ENCODE measurements at places on chromosomes 4 and X.

DNA sequence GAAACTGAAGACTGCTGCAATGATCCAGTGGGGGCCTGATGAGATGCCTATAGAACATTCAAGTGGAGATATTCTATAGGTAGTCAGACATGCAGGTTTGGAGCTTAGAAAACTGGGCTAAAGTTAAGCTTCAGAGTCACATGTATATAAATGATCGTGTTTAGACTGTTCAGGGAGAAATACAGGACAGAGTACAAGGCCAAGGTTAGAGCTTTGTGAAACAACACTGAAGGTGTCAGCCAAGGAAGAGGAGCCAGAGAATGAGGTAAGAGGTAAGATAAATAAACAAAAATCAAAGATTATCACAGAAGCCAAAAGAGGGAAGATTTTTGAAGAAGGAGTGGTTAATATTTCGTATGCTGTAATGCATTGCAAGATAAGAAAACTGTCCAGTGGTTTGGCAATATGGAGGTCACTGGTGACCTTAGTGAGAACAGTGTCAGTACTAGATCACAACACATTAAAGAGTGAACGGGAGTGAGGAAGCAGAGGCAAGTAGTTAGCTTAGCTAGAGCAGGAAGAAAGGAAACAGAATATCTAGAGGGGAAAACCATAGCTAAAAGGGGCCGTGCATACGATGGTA lies 58.0 kb upstream of the KLHL13 start:
- DNase-seq, result no peak

DNA sequence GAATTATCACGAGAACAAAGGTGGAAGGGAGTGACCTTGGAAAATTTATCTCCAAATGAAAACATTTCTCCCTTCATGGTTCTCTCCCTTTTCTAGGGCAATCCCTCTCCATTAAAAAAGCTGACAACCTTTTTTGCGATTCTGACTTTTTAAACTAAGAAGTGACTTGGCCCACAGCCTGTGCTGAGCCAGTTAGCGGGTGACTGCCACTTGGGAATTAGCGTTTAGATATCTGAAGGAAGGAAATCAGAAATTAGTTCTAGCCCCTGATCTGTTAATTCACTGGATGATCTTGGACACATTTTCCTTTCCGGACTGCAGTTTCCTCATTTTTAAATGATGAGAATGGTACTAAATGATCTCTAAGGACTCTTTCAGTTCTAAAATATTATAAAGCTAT lies 245.0 kb downstream of the FBXO8 start:
- DNase-seq, result no peak

GRCh38 chr4:85869181-85869580 lies 394.2 kb downstream of the ARHGAP24 start:
- no peak for DNase-seq

- no peak for DNase-seq
Observed at GRCh38 chrX:88944661-88945060, 197.6 kb downstream of the CPXCR1 start.

DNA sequence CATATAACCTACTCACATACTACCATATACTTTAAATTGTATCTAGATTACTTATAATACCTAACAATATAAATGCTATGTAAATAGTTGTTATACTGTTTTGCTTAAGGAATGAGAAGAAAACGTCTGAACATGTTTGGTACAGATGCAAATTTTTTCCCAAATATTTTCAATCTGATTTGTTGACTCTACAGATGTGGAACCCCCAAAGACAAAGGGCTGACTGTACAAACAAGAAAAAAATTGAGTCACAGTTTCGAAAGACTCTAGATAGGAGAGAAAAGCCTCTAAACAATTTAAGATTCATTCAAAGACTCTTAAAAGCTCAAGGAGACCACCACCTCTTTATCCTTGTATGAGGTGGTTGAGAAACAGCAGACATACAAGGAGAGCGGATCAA lies 142.8 kb downstream of the SLC7A11 start:
- no peak for DNase-seq

GRCh38 chrX:140434347-140434746 lies 70.5 kb downstream of the SOX3 start:
- DNase-seq, result no peak

DNA sequence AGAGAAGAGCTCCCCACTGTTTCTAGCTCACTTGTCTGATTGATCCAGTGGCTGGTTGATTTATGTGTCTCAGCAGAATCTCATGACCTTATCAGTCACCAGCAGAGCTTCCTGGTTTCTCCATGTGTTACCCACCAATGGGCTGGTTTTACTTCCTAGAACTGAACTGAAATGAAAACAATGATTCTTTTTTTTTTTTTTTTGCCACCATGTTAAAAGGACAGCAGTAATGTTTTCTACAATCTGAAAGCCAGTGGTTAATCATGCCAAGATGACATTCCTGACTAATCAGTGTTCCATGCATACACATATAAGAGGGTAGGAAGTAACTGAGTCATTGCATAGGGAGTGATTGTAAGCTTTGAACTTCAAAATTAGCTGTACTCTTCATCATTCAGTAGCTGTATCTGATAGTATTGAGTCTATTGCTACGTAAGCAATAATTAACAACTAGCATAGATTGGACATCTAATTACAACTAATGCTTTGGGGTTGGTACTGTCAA lies 67.7 kb downstream of the SLC4A4 start:
- no peak for DNase-seq

DNA sequence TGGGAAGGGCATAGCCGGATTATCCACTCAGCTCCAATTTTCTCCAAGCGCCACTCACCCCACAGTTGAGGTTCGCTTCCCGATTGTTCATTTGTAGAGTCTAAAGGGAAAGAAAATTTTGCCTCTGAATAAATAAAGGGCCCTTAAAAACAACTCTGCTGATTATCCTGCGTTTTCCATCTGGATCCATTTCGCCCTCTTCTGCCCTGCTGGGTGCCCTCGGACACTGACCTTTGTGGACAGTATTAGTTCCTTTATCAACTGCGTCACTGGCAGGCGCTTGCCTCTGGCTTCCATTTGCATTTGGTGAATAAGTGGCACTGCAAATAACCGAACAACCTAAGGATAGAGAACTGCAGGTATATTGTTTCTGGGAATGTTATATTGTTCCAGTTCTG lies 10.1 kb downstream of the GSX2 start:
- DNase-seq, result no peak

GRCh38 chr4:5463936-5464650 lies 244.3 kb downstream of the EVC2 start:
- no peak for DNase-seq

DNA sequence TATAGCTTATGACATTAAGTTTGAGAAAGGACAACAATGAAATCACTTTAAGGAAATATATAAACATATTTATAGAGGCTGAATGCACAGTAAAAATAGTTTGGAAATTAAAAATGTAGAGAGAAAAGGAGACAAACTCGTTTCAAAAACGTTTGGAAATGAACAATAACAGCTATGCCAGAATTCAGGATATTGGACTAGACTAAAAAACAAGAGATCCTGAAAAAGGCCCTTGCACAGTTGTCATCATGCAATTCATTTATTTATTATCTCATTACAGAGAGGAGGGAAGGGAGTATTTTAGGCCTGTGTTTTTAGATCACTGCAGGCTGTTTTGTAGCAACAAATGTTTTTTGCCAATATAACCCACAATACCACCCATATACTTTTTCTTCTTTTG lies 527.2 kb downstream of the ADGRL3 start:
- DNase-seq, result no peak

- DNase-seq, result peak; percentile 49
Observed at GRCh38 chr4:184648313-184649025, 778 bp downstream of the CASP3 start.

GRCh38 chr4:111806331-111806730 lies 338.9 kb upstream of the FAM241A start:
- no peak for DNase-seq

GRCh38 chr4:113784497-113785250 lies 23.1 kb upstream of the CAMK2D start:
- DNase-seq, result no peak

- no peak for DNase-seq
Observed at GRCh38 chr4:108466936-108467902, 153.2 kb upstream of the RPL34 start.

DNA sequence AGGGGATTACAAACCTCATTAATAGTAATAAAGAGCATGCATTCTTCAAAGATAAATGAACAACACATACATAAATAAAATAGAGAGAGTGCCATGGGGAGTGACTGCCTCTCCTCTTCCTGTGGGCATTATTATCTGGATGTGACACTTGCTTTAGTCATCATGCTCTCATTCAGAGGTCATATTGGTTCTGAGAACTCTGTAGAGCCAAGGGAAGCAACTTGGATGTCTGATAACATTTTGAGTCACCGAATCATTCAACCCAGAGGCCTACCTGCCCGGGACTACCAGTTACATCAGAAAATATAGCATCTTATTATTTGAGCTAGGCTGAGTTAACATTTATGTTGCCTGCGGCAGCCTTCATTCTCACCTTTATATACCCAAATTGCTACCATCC lies 489.5 kb downstream of the STIM2 start:
- DNase-seq, result no peak

DNA sequence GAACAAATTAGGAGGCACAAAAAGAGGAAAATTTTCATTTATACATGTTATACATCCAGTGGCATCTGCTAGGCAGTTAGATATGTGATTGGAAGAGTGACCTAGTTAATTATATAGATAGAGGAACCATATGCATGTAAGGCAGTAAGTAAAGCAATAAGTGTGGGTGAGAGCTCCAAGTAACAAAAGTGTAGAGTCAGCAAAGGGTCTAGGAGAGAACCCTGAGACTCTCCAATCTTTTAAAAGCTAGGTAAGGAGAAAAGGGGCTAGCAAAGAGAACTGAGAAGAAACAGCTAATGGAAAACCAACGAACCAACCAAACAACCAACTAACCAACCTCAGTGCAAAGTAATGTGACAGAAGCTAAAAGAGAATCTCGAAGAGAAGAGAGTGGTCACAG lies 3.8 kb upstream of the CFAP299 start:
- DNase-seq, result no peak

DNA sequence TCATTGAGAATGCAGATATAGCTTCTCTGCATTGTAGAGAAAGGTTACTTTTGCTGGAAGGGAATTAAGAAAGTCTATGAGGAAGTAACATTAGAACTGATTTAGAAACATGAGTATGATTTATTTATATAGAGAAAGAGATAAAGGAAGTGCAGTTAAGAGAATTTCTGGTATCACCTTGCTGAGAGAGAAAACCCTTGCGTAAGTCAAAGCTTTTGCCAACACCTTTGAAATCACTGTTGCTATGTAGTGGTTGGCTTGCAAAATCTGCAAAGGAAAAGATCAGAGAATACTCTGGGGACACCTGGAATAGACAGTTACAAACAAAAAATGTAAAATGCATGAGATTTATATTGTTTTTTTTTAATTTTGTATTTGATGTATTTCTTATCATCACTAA lies 137.3 kb upstream of the RXFP1 start:
- DNase-seq, result no peak

GRCh38 chr4:144288011-144288903 lies 147.7 kb upstream of the GYPA start:
- DNase-seq, result no peak

DNA sequence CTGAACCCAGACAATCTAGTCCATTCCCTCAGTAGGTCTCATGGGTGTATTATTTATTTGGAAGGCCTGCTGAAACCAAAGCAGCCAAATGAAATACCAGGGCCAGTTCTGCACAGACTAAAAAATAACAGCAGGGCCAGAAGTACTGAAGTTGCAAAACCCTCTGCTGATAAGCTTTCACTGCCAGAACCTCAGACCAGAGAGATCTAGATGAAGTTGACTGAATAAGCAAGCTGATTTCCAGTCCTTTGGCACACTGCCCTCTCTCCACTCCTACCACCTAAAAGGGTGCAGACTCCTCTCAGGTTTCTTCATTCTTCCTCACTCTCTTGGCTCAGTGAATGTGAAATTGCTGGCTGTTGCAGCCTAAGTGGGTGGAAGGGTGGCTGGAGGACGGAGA lies 276.7 kb upstream of the KLF3 start:
- DNase-seq, result no peak

GRCh38 chr4:122483481-122483880 lies 27.0 kb upstream of the IL2 start:
- no peak for DNase-seq

GRCh38 chr4:65968831-65969558 lies 298.7 kb upstream of the EPHA5 start:
- DNase-seq, result no peak

DNA sequence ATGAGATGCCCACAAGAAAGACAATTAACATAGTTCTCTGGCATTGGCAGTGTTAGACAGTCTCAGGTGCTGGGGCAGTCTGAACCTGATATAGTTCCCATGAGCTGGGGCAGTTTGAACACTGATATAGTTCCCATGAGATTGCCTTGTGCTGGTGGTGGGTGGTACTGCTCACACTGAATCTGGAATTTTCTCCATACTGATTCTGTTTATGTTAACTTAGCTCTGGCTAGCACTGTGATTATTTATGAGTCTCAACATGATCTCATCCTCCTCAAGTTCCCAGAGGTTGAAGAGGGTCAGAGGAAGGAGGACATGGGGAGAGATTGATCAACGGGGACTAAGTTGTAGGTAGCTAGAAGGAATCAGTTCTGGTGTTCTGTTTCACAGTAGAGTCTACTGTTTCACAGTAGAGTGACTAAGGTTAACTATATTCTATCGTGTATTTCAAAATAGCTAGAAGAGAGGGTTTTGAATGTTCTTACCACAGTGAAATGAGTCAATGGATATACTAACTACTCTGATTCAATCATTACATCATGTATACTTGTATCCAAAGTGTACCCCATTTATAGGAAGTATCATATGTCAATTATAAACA lies 379.9 kb downstream of the ADAM29 start:
- DNase-seq, result no peak

DNA sequence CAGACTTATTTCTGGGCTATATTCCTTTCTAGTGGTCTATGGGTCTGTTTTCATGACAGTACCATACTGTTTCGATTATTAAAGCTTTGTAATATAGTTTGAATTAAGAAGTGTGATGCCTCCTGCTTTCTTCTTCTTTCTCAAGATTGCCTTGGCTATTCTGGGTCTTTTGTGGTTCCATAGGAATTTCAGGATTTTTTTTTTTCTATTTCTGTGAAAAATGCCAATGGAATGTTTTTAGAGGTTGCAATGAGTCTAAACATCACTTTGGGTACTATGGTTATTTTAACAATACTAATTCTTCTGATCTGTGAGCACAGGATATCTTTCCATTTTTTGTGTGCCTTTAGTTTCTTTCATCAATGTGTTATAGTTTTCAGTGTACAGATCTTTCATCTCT lies 204.3 kb upstream of the HCCS start:
- DNase-seq, result no peak

DNA sequence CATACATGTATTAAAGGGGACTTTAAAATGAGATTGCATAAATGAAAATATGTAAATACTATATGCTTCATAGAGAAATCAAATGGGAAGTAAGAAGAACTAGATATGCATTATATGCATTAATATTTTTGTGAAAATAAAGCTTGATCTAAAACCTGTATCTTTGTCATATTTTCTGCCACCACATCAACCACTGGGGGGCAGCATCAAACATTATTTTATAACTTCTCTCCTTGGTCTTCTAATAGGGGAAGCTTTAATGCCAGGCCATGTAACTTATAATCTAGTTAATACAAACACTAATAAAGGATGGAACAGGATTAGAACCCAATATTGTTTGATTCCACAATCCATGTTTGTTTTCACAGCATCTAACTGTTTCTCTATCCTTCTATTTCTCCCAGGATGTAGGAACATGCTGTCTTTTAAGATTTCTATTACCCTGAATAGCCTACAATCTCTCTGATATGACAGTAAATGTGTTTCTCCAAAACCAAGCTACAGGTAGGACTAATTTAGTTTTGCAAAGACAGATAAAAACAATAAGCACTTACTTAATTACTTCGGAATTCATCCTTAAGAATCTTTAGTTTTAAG lies 10.0 kb downstream of the QRFPR start:
- no peak for DNase-seq

- DNase-seq, result no peak
Observed at GRCh38 chr4:20341134-20341738, 89.5 kb downstream of the SLIT2 start.

Data from anterior cingulate cortex (tissue), 58 donors.